ENCODE measurements at places on chromosomes 1 and 21.
A peak's percentile ranks its signal among the peaks of the same experiment; 100 is the strongest.

DNA sequence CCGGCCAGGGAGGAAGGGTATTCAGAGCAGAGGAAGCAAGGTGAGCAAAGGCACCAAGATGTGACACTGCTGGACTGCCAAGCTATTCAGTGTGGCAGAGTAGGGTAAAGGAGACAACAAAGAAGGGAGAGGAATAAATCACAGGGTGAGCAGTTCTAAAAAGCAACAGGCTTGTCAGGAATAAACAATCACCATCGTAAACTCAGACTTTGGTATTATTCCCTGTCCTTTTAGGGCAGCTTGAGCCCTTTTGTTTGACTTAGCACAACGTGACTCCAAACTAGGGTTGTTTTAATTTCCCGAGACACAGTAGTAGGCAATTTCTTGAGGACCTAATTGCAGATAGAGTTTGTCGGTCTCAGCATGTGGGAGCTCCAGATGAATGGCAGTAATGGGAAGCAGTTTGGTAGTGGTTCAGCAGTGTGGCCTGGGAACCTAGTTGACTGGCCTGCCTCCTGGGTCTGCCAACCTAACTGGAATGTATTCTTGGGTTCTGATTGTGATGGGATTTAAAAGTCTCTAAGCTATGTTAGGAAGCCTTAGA lies 4.3 kb downstream of the CR1L start:
- no peak for DNase-seq

DNA sequence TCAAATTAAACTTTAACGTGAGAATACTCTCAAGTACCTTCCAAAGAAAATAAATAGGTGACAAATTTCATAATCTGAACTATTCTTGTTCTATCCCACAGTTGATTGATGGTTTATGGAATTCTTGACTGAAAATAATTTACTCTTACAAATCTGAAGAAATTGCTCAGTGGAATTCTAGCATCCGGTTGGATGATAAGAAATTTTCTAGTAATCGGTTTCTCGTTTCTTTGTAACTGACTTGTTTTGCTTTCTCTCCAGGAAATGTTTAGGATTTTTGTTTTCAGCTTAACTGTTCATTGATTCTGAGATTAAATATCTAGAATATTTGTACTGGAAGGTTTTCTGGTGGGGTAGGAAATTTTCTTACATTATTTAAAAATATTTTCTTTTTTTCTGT lies 558.9 kb upstream of the ADAMTS5 start:
- DNase-seq = no peak

DNA sequence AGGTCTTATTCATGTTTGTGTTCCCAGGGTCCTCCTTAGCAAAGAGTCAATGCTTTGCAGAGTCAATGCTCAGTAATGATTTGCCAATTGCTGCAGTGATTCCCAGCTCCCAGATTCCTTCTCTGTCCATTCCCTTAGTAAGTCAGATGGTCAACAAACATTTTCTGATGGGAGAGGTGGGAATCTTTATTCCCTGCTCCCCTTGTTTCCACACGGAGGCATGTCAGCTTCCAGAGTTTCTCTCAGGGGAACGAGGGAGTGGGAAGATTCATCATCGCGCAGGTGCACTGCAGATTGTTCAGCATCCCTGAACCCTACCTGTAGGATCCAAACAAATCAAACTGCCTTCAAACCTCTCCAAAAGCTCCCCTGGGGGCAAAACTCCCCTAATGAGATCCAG lies 7.5 kb upstream of the AHDC1 start:
- DNase-seq = no peak

GRCh38 chr1:11648732-11649158 lies 5.5 kb downstream of the FBXO2 start:
- DNase-seq = no peak

DNA sequence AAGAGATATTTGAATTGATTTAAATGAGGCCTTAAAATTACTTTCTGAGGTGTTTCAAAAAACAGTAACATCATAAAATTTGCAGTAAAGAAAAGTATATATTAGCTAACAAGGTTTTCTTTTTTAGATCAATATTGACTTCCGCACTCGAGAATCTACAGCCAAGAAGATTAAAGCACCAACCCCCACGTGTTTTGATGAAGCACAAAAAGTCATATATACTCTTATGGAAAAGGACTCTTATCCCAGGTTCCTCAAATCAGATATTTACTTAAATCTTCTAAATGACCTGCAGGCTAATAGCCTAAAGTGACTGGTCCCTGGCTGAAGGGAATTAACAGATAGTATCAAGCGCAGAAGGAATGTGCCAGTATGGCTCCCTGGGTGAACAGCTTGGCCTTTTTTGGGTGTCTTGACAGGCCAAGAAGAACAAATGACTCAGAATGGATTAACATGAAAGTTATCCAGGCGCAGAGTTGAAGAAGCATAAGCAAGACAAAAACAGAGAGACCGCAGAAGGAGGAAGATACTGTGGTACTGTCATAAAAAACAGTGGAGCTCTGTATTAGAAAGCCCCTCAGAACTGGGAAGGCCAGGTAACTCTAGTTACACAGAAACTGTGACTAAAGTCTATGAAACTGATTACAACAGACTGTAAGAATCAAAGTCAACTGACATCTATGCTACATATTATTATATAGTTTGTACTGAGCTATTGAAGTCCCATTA lies 3.6 kb downstream of the RGS1 start:
- DNase-seq = no peak

DNA sequence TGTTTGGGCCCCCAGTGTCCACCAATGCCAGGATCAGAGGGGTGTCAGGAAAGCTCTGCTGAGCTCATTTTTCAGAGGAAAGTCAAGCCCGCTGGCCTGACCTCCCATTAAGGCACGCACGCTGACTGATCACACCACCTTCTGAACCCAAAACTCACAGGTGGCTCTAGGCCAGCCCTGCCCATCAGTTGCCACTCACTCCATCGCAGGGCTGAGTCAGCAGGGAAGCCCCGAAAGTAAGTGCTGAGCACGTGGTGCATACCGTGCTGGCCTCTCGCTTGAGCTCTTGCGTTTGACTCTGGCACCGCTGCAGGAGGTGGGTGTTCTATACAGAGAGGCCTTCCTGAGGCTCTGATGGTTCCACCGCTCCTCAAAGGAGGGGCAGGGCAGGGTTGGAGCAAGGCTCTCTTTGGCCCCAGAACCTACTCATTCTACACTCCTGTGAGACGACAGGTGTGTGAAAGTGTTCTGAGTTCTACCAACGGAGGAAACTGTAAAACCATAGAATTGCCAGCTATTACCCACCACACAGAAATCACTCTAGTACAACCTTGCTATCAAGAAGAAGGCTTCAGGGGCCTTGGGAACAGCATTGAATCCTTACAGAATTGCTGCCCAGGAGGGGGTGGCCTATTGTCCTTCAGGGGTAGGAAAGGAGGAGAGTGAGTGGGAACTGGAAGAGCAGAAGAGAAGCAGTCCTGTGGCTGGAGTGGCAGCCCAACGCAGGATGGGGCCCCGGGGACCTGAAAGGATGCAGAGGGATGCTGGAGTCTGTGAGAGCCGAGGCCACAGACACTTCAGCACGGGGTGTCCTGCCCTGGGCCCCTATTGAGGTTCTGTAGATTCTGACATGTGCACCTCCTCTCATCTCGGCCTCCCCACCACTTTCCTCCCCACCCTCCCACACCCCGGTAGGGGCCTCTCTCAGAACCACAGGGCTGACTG lies 214.7 kb upstream of the EDN2 start:
- DNase-seq = no peak

DNA sequence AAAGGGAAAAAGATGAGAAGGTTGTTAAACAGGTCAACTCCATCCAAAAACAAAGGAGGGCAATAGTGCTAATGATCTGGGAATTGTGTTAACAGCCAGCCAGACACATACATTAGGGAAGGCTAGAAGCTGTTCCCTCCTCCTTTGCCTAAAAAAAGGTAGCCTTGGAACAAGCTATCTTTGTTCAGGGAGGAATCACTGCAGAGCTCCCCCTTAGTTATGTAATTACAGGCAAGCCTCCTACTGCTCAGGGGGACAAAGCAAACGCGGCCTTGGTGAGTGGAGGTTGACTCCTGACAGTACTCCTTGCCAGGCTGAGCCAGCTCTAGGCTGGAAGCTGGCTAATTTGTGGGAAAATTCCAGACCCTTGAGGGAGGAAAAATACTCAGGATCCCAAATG lies 97.6 kb downstream of the VAV3 start:
- no peak for DNase-seq

- DNase-seq = no peak
Observed at GRCh38 chr21:25343774-25344545, 263.3 kb downstream of the MRPL39 start.

DNA sequence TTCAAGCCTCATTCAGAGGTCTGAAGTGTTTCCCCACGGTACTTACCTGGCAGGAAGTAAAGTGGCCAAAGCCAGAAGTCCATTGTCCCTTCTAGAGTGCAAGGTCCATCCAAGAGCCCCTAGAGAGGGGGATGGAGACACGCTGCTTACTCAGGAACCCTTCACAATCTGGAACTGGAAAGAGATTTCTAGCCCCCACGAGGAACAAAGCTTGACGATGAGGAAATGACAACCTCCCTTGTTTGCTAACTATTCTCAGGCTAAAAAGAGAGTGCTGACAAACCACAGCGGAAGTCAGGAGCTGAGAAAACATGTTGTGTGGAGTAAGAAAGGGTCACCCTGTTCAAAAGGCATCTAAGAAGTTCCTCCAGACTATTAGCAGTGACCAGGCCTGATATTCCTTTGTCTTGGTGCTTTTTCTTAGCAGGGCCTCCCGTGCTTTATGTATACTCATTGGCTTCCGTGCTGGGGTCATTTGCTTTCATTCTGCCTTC lies at the start of gene FCMR:
Gene FCMR (minus strand): TSS at position 170 of the 494 bp plus-strand sequence. CDS start 87 bp downstream, at position 83.
- no peak for DNase-seq

DNA sequence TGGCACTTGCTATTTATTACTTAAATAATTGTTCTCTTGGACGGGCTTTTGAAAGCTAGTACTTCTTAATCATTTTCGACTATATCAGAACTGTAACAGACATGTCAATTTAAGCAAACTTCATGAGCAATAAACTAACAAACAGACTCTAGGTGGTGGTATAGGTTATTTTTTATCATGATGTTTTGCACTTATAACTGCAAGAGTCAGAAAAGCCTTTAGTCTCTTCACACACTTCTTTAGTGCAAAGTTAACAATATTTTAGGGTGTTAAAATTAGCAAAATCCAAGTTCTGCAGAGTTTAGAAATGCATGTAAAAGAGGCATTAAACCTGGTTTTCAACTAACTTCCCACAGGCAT lies 2.2 kb downstream of the NRIP1 start:
- no peak for DNase-seq

- DNase-seq = no peak
Observed at GRCh38 chr1:85998105-85998855, 158.3 kb downstream of the COL24A1 start.

- no peak for DNase-seq
Observed at GRCh38 chr1:31799196-31799894, 16.5 kb downstream of the SPOCD1 start.

DNA sequence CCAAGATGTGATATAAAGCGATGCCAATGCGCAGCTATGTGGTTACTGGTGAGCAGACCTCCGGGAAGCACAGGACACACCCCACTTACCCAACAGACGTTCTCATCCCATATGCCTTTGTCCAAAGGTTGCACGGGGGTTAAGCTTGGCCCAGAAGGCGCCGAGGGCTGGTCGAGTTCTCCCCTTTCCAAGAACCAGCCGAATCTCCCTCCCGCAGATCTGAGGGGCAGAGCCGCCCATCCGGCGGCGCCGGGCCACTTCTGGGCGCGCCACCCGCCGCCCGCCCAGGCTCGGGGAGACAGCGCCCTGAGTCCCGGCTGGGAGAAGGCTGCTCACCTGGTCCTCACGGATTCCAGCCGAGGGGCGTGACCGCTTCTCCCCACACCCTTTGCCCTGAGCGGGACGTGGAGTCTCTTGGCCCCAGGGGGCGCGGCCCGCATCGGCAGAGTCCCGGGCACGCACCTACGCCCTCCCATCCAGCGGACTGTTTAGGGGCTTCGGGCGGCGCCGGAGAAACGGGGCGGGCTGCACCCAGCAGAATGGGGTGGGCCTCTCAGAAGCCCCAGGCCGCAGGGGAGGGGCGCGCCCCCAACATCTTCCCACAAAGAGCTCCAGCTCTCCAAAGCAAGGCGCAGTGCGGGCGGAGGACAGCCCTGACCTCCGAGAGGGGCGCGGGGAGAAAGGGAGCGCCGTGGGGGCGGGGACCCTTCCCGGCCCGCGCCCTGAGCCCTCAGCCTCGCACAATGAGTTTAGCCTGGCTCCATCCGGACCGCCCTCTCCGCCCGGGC lies 615 bp downstream of the GPR161 start:
- DNase-seq = no peak

GRCh38 chr1:236808564-236809130 lies 13.6 kb downstream of the MTR start:
- DNase-seq = no peak

DNA sequence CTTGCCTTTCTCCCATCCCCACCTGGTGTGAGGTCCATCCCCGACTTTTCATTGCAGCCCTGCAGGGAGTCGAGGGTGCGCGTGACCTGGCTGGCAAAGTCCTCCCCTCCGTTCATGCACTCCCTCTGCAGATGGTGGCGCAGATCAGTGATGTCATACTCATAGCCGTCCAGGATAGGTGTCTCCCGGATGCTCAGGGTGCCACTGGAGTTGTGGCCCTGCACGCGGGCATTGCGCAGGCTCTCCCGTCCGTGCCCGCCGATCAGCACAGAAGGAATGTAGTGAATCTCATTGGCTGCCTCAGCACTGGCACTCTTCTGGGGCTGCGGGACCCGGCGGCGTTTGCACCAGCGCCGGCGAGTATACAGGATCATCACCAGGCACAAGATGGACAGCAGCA lies 132.1 kb downstream of the ASTN1 start:
- peak; percentile 1 for DNase-seq

DNA sequence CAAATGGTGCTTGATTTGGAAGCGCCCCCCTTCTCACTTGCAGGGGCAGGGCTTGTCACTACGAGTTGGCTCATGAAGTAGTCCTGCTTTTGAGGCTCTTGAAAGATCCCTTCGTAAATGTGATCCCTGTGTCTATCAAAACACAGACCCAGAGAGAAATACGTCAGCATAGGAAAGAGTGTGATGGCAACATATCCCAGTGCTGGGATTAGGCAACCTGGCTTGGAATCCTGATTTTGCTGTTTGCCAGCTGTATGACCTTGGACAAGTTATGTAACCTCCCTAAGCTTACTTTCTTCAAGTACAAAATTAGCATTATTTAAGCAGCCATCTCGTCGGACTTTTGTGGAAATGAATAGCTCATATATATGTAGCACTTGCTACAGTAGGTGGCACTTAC lies 228.4 kb downstream of the ATG4C start:
- no peak for DNase-seq

DNA sequence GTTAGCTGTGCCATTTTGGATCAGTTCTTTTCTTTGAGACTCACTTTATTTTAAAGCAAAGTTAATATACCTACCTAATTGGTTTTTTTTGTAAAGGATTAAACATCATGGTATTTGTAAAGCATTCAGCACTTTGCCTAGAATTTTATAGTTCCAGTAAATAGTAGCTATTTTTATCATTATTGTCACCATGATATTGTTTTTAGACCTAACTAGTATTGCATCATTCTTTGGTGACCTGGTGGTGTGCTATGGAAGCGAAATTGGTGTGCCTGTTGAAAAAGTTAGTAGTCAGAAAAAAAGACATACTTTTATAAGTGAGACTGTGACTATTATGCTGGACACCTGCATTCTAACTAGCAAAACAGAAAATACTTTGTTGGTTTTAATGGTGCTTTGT lies 81.0 kb downstream of the NFIA start:
- no peak for DNase-seq

GRCh38 chr1:231814021-231814420 lies 187.4 kb downstream of the DISC1 start:
- DNase-seq = no peak
